ENCODE measurements at places on chromosomes 11 and 22.

- no peak for DNase-seq
Measured at GRCh38 chr11:30348035-30348434, 25.1 kb downstream of the ARL14EP start.

DNA sequence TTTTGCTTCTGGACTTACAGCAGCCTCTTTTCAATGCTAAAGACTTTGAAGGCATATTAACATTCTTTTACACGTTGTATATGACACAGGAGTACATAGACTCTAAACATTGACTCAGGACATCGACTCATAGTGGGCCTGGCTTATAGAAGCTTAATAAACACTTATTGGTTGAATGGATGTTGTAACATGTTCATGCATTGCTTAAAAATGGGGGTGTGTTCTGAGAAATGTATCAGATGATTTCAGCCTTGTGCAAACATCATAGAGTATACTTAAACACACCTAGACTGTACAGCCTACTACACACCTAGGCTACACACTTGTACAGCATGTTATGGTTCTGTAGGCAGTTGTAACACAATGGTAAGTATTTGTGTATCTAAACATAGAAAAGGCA is 17.9 kb downstream of the TTC17 start:
- no peak for DNase-seq

DNA sequence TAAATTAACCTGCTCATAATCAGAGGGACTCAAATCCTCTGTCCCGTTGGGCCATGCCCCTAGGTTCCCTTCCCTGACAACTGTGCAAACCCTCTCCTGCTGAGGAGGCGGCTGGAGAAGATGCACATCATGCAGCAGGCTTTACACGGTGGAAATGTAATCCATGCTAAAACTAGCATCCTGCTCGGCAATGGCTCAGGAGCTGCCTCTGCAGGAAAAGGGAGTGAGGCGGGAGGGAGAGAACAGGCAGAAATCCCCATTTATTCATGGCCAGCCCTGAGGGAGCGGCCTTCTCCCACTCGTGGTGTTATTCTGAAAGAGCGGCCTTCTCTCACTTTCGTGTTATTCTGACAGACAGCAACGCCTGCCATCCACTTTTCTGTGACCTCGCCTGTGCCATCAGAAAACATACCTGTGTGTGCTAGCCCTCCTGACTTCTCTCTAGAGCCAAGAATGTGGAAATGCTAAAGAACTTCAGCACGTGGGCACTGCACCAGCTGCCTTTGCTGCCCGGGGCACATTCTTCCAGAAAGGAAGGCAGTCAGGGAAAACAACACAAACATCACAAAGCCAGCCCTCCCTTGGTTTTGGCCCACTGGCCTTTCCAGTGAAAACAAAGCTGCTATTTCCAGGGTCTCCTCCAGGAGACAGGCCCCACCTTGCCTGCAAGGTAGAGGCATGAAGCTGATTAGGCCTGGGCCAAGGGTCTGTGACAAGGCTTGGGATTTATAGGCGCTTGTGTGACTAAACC is 62.9 kb upstream of the BID start:
- DNase-seq, result no peak

DNA sequence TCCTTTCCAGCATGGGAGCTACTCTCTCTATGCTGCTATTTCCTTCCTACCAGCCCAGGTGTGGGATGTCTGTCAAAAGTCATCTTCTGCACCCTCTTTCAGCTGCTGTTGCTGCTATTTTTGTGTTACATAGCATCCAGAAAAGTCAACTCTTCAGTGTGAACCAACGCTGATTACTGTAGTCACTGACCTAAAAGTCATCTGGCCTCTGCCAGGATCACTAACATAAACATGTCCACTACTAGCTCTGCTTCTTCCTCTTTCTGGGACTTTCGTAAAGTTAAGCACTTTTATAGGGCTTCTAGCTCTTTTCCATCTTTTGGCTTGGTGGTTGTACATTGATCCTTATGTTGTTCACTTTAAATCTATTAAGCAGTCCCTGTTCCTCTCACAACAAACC is 90.2 kb upstream of the CARD18 start:
- DNase-seq, result no peak

DNA sequence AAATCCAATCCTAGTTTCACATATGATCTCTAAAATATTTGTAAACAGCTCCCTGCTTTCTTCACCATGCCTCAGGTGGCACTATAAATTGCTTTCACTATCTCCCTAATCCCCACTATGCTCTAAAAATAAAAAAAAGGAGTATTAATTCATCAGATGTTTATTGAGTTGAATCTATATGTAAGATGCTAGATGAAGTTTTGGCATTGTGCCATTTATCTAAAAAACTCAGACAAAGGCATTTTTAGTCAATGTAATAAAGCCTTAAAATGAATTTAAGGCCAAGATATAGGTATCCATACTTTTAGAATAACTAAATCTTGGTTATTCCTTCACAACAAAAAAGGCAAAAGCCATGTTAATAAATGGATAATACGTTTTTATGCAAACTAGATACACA is 373.9 kb downstream of the ETS1 start:
- no peak for DNase-seq

- no peak for DNase-seq
Measured at GRCh38 chr11:2863276-2863618, 22.3 kb downstream of the CDKN1C start.

DNA sequence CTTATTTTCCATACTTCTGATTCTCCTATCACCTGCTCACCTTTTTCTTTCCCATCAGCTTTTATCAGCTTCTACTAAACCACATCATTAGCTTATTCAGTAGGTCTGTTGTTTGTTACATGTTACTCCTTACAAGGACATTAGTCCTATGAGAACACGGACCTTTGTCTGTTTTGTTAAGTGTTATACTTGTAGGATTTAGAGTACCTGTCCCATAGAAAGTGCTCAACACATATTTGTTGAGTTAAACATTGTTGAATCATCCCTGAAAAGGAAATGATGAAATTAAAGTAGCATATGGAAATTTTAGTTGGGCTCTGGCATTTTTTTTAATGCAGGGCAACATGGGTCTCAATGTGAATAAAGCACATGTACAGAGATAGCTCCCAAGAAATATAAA is 222.1 kb upstream of the CARD18 start:
- DNase-seq, result no peak

GRCh38 chr22:42646569-42647525 is 2.3 kb downstream of the CYB5R3 start:
- DNase-seq, result no peak

DNA sequence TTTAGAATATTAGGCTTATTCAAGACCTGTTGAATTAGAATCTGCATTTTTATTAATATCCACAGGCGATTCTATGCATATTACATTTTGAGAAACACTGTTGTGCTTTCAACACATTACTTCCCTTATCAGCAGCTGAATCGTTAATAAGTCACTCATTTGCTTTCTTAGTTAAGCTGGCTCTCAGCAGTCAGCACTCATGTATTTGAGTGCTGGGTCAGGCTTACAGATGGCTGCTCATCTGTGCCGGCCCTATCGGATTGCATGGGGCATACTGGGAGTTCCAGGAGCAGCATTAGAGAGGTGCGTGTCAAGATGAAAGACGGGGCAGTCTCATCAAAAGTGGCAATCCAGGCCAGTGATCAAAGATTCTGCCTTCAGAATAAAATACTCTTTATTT is 10.8 kb upstream of the OR51L1 start:
- no peak for DNase-seq

- DNase-seq, result no peak
Measured at GRCh38 chr11:9277176-9277575, 12.0 kb upstream of the DENND5A start.

DNA sequence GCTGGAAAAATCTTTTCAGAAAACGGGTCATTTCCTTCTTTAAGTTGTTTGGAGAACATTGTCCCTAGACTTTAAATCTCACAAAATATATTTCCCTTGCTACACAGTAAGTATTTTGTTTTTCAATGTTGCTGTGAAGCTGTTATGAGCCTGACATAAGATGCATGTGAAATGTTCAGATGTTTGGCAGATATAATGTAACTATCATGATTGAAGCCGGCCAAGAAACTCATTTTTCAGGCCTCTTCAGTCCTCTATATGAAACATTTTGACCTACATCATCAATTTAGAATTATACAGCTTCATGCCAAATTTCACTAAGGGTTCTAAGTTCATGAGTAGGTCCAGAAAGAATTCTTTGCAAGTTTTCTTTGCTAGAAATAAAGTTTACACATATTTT is 133.8 kb downstream of the JRKL start:
- no peak for DNase-seq

DNA sequence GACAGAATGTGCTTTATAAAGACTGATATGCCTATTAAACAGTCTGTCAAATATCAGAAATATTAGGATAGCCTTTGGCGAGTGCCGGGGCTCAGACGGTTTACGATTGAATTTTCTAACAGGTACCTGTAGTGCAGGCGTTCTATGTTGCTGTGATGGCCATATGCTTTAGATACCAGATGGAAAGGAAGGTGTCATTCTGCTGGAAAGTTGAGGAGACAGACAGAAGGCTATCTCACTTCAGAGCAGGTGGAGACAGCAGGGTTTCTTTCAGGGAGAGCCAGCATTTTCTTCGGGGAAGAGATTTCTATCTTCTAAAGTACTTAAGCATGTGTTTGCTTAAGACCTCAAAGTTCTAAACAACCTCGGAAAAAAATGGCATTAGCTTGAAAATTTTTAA is 415.4 kb downstream of the NTM start:
- DNase-seq, result no peak

DNA sequence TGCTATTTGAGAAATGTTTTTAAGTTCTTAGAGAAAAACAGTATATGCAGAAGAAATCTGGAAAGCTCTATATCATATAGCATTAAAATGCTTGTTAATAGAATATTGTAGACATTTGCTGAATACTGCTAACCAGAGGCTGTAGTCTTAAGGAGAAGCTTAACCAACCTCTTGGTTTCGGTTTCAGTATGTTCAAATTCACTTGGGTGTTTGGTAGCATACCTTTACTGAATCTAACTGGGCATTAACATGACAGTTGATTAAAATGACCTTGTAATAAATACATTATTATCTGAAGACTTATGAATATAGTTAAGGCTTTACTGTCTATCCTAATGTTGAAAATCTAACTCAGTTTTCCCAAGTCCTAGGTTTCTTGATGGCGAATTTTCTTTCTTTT is 5.4 kb downstream of the PCF11 start:
- no peak for DNase-seq

DNA sequence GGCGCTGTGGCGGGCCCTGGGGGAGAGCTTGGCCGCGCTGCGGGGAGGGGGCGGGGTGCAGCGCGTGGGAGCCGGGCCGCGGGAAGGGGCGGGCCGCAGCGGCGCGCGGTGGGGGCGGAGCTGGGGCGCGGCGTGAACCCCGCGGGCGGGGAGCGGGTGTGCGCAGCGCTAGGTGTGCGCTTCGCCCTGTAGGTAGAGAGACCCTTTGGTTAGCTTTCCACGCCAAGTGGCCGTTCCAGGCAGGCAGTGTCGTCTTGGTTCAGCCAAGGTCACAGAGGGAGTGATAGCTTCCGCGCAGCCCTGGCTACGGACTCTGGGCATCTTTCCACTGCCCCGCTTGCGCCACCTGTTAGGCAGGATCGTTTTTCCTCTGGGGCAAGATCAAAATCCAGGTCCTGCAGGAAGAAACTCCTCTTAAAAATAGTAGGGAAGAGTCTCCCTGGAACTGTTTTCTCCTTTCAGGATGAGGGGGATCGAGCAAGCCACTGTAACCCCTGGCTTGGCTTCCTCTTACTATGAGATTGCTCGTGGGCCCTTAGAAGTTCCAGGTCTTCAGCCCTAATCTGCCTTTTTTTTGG is 434 bp downstream of the BANF1 start:
- no peak for DNase-seq

GRCh38 chr11:11022125-11022730 is 164.4 kb upstream of the ZBED5 start:
- no peak for DNase-seq

- DNase-seq, result no peak
Measured at GRCh38 chr22:47075568-47075967, 313.1 kb downstream of the TBC1D22A start.

DNA sequence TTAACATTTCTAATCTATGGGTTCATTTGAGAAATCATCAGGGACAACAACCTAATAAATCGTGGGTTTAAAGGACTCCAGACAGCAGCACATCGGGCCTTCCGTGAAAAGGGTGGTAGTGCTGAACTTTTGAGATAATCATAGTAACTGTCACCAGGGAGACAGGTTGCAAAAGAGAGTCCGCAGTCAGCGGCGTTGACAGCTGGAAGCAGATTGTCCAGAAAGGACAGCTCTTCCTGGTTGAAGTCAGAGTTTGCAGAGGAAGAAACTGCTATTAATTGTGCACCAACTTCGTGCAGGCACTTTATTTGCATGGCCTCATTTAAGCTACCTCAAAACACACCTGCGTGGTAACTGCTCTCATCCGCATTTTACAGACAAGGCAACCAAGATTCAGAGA is 20.5 kb upstream of the ISX start:
- no peak for DNase-seq

- no peak for DNase-seq
Measured at GRCh38 chr11:104588970-104589369, 309.3 kb downstream of the CASP12 start.

- peak; percentile 42 for DNase-seq
Measured at GRCh38 chr11:267491-267994, 10.7 kb upstream of the NLRP6 start.

- peak; percentile 95 for DNase-seq
Measured at GRCh38 chr22:31490496-31490925, 869 bp upstream of the EIF4ENIF1 start.

DNA sequence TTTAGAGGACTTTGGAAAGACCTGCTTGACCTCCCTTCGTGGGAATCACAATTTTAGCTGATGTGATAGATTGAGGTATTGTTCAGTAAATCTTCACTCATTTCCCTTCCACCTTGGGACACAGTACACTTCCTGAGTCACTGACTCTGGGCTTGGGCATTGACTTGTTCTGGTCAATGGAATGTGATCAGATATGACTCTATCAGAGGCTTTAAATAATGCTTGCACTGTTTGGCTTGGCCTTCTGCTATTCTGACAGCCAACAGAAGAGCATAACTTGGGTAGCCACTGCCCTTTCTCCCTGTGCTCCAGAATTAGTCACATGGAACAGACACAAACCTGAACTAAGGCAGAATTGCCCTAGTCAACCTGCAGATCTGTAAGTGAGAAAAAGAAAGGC is 12.5 kb downstream of the PRR5L start:
- no peak for DNase-seq

GRCh38 chr11:69659591-69659990 is 15.6 kb downstream of the LTO1 start:
- DNase-seq, result no peak

- peak; percentile 76 for DNase-seq
Measured at GRCh38 chr11:9001736-9002135, 2.1 kb downstream of the NRIP3 start.

Measured in GDM1 (cell line).